Aorta (tissue), 5 donors: ENCODE measurements at places on chromosomes 5 and 9. TPM values are rescaled to one million over a fixed set of nuclear protein-coding genes. Genes with fewer than 3 reads are reported as not detected.

DNA sequence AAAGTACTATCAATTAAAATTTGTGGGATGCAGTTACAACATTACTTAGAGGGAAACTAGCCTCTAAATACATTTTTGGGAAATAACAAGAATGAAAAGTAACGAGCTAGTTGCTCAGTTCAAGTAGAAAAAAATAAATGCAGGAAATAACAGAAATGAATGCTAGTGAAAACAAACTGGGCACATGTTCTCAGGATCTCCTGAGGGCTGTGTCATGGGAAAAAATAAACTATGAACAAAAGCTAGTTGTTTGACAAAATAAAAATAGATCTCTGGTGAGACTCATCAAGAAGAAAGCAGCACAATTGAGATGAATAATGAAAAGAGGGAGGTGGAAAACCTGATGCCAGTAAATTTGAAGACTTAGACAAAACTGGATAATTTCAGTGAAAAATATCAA, 16.3 kb downstream of the IDNK start:
- no peak for DNase-seq

DNA sequence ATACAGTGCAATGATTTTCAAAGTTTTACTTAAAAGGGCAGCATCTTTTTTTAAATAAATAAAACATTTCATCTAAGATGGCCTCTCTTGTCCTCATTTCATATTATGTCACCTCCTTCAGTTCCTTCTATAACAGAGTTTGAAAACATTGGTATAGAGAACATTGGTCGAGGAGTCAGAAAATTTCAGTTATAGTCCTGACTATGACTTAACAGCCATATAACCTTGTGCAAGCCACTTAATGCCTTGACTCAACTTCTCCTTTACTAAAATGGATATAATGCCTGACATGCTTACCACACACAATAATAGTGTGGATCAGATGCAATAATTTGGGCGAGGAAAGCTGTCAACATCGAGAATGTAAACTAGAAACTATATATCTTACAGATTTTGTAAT, 22.6 kb downstream of the SSBP2 start:
- no peak for DNase-seq

DNA sequence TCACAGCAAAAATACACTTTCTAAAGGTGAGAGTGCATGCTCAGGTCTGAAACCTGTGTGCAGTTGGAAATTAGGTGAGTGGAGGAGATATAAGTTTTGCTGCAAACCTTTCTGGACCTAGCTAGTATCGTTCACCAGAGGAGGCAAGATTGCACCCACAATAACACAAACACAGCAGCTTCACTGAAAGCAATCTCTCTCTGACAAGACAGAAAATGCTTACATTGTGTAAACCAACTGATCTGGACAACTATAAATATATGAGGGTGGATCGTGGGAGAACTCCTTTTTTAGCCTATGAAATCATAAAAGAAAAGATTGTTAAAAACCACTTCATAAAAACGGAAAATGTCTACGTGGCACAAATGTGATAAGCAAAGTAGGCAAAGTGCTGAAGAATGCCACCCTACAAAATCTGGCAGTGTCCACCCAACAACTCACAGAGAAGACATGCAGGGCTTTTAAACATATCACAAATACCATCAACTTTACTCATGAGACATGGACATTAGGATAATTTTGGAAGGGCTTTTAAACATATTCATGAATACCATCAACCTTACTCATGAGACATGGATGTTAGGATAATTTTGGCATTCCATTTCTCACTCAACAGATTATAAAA, 134.3 kb downstream of the CDH18 start:
- no peak for DNase-seq

DNA sequence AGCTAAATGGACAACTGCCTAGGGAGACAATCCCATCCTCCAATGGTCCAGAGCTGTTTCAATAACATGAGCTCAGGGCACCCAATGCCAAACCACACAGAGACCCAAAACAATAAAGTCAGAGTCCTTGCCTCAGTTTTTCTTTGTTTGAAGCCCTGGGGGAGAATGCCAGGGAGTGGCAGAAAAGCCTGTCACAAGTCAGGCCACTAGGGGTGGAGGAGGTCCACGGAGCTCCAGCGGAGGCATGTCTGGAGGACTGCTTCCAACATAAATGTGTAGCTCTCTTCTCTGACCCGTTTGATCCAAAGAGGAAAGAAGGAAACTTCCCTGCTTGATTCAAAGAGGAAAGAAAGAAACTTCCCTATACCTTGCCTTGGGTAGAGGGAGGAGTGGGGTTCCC, 175.3 kb downstream of the HSPA4 start:
- no peak for DNase-seq

DNA sequence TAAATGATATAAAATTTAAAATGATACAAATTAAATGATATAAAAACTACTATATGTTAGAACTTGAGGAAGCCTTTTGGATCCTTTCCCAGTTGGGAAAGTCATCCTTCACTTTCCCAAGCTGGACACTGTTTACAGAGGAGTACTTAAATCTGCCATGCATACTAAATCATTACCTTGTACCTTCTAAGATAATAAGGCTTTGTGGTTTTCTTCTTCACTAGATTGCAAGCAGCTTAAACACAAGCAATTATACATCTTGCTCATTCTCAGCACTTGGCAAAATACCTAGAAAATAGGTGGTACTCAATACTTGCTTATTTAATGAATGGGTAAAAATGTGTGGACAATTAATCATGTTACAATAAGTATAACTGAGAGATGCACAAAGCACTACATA, 666.8 kb downstream of the PTPRD start:
- no peak for DNase-seq

C9orf153 gene
- not detected for polyA plus RNA-seq
